Suppressor macrophage treated with lipopolysaccharide for 1 hour (primary cell): ENCODE measurements at places on chromosomes 12 and 14.

GRCh38 chr12:3285570-3285969 lies 205.4 kb upstream of the PRMT8 start:
- no peak for DNase-seq

DNA sequence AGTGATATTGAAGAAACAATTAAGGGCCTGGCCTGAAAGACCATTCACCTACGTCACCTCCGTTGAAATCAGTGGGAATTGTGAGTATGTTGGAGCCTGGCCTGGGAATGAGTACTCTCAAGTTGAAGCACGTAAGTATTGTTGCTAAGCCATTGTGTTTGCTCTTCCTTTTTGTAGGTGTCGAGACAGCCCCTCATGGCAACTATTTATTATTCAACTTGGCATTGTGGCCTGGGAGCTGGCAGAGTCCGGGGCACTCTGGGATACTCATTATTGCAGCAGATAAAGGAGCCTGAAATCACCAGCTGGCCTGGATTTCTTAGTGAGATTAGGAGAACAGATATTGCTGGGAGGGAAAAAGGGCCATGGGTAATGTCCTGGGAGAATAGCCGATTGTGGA lies 147.4 kb downstream of the C12orf75 start:
- DNase-seq: no peak

GRCh38 chr12:5439371-5439771 lies 7.5 kb downstream of the NTF3 start:
- no peak for DNase-seq

DNA sequence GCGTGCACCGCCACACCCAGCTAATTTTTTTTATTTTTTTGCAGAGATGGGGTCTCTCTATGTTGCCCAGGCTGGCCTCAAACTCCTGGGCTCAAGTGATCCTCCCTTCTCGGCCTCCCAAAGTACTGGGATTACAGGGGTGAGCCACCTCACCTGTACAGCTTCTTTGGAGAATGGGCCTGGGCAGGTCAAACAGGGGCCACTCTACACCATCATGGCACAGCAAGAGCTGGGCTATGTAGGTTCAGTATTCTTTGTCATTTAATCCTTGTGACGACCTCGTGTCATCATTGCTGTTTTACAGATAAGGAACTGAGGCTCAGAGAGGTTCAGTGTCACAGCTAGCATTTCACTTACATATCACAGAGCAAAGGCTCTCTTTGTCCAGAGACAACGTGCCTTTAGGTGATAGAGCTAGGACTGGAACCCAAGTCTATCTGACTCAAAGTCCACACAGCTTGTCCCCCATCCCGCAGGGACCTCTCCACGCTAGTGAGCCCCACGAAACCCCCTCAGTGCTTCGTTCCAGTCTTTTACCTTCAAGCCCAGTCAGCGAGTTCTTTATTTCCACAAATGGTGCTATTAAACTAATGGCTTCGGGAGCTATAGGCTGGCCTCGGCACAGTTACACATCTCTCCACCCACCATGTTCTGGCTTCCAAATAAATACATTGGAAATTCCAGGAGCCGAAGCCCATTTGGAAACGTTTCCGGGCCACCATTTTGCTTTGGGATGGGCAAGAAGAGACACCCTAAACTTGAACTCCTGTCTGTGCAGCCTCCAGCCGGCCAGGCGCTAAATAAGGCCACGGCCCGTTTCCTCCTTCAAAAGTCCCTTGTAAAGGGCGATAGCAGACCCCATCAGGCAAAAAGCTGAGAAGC lies 660 bp upstream of the MAP1LC3B2 start:
- DNase-seq: peak; percentile 21

DNA sequence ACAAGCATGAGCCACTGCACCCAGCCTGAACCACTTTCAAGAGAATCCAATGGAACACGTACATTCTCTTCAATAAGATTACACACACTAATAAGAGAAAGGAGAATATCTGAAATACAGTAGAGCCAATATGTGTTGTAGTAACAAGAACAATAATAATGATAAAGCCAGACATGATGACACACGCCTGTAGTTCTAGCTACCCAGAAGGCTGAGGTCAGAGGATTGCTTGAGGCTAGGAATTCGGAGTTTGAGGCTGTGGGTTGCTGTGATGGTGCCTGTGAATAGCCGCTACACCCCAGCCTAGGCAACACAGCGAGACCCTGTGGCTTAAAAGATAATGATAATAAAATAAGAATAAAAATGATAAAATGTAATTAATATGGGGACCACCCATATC lies 15.6 kb downstream of the APOBEC1 start:
- no peak for DNase-seq

- DNase-seq: no peak
Measured at GRCh38 chr12:3116106-3116844, 39.1 kb downstream of the TSPAN9 start.
